Activated T-helper 2 cell treated with anti-CD3 and anti-CD28 coated beads, Interferon-gamma antibody, Interleukin-2, Interleukin-4, amounts not matched to agents 10 μg/mL and 5 μg/mL and 100 μg/mL, durations not matched to agents 14 hours and 24 hours and 36 hours (primary cell): ENCODE measurements at places on chromosomes 16 and 17. TPM values are rescaled to one million over a fixed set of nuclear protein-coding genes. Genes with fewer than 3 reads are reported as not detected.

- H3K4me3 ChIP-seq = no peak overlapping the region
- no peaks in the 10 kb centered on the region for H3K36me3 ChIP-seq
- H3K27me3 ChIP-seq = no peaks in the 10 kb centered on the region
These were observed 21.1 kb downstream of the RAB40B start for GRCh38 chr17:82677353-82677925.

- H3K36me3 ChIP-seq = peaks cover 30% of the 10 kb centered on the region
- peaks cover 34% of the 10 kb centered on the region for H3K4me1 ChIP-seq
- H3K4me3 ChIP-seq = peak within 1 kb of the TSS; percentile 83
- H3K27me3 ChIP-seq = no peaks in the 10 kb centered on the region
- peak within 1 kb of the TSS; percentile 96 for H3K27ac ChIP-seq
- peak; percentile 79 for DNase-seq
These were observed at the start of gene EVI2A for GRCh38 chr17:31321481-31321880. Gene EVI2A, minus strand, starts transcription at chr17:31321622. Its CDS starts 2,609 bp downstream, at chr17:31319013.

GRCh38 chr17:72754513-72754912, 338.0 kb downstream of the SLC39A11 start:
- no peaks in the 10 kb centered on the region for H3K27me3 ChIP-seq
- no peaks in the 10 kb centered on the region for H3K36me3 ChIP-seq
- H3K4me3 ChIP-seq = no peak overlapping the region

Gene KRTAP4-8
- not detected in 2 replicates for total RNA-seq

- no peak for DNase-seq
- H3K4me1 ChIP-seq = no peaks in the 10 kb centered on the region
- H3K36me3 ChIP-seq = no peaks in the 10 kb centered on the region
- H3K4me3 ChIP-seq = no peak overlapping the region
- H3K27ac ChIP-seq = no peak overlapping the region
These were observed 289.8 kb downstream of the HS3ST3B1 start for GRCh38 chr17:14590459-14591250.

Gene SGCA
- 0.41 and 0.48 TPM in 2 replicates for total RNA-seq

DNA sequence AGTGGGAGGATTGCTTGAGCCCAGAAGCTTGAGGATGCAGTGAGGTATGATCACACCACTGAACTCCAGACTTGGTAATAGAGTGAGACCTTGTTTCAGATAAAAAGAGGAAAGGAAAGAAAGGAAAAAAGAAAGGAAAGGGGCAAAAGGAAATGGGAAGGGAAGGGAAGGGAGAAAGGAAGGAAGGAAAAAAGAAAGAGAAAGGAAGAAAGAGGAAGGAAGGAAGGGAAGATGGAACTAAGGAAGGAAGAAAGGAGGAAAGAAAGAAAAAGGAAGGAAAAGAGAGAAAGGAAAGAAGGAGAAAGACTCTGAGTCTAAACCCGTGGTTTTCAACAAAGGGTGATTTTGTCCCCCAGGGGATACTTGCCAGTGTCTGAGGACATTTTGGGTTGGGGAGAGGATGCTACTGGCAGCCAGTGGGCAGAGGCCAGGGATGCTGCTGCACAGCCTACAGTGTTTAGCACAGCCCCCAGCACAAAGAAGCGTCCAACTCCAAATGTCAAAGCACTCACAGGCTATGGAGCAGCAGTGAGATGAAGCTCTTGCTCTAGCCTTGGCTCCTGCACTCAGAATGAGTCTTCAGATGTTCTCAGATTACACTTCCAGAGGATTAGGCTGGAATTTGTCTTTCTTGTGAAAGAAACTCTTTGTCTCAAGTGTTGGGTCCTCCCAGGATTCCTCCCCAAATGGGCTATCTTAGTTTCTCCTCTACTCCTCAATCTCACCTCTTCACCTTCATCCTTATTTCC, 64.2 kb downstream of the BMERB1 start:
- no peak for DNase-seq
- H3K36me3 ChIP-seq = no peaks in the 10 kb centered on the region
- H3K4me3 ChIP-seq = no peak overlapping the region
- no peaks in the 10 kb centered on the region for H3K27me3 ChIP-seq
- H3K4me1 ChIP-seq = peaks cover 27% of the 10 kb centered on the region

GRCh38 chr16:15897834-15898254, 9.4 kb upstream of the CEP20 start:
- peaks cover 38% of the 10 kb centered on the region for H3K4me1 ChIP-seq
- peak; percentile 45 for DNase-seq
- peak overlapping the region; percentile 92 for H3K27ac ChIP-seq
- H3K4me3 ChIP-seq = peak overlapping the region; percentile 53
- H3K36me3 ChIP-seq = peaks cover 3% of the 10 kb centered on the region

DNA sequence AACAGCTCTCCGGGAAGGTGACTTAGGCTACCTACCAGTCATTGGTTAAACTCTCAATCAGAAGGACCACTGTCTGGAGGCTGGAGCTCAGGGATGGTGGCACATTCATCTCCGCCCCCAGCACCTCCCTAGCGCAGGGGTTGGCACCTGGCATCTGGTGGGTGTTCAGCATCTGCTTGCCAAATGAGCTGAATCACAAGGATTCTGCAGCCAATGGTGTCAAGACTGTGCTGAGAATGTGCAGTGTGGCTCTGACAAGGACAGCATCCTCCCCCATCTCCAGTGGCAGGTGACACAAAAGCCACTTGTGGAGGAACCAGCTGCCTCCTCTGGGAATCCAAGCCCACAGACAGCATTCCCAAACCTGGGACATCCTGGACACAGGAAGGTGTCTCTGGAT, 35.2 kb downstream of the PLXDC1 start:
- no peak for DNase-seq
- no peaks in the 10 kb centered on the region for H3K4me1 ChIP-seq
- peaks cover 2% of the 10 kb centered on the region for H3K27me3 ChIP-seq
- H3K36me3 ChIP-seq = no peaks in the 10 kb centered on the region
- no peak overlapping the region for H3K4me3 ChIP-seq

DNA sequence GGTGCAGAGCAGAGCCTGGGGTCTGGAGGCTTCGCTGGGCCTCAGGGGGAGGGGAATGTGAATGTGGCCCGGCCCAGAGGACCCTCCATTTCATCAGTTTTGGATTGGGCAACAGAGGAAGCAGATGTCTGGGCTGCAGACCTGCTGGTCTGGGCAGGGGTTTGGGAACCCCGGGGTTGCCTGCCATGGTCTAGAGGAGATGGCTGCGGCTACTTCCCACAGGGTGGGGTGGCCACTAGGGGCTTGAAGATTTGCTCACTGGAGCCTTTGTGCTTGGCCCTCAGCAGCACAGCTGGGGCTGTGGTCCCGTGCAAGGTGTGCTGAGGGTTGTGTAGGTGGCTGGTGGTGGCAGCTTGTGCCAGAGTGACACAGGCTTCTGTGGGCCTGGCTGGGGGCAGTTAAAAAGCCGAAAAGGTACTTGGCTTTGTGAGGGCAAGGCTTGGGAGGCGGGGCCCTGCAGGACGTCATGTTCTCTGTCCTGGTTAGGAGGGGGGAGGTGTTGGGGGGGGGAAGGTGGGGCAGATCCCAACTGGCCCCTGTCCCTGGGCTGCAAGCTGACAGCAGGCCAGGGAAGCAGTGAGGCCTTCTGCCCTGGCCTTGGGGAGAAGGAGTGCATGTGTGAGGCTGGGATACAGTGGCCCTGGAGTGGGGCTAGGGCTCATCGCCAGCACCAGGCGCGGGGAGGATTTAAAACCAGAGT, 98.0 kb downstream of the KPNA2 start:
- H3K27me3 ChIP-seq = no peaks in the 10 kb centered on the region
- H3K4me3 ChIP-seq = no peak overlapping the region
- H3K36me3 ChIP-seq = peaks cover 9% of the 10 kb centered on the region
- H3K27ac ChIP-seq = no peak overlapping the region
- H3K4me1 ChIP-seq = no peaks in the 10 kb centered on the region
- DNase-seq = no peak

Gene TM4SF5
- not detected in 2 replicates for total RNA-seq

GRCh38 chr17:17398943-17399926, 77.6 kb upstream of the MED9 start:
- no peak for DNase-seq
- no peak overlapping the region for H3K27ac ChIP-seq
- peaks cover 8% of the 10 kb centered on the region for H3K27me3 ChIP-seq
- peaks cover 14% of the 10 kb centered on the region for H3K4me1 ChIP-seq

Gene NTN1
- total RNA-seq = 0.41 and 0.60 TPM in 2 replicates

Gene KRT12
- total RNA-seq = not detected in 2 replicates
